Foreskin keratinocyte (primary cell): ENCODE measurements at places on chromosomes 3 and 15. TPM values are rescaled to one million over a fixed set of nuclear protein-coding genes. Genes with fewer than 3 reads are reported as not detected.

DNA sequence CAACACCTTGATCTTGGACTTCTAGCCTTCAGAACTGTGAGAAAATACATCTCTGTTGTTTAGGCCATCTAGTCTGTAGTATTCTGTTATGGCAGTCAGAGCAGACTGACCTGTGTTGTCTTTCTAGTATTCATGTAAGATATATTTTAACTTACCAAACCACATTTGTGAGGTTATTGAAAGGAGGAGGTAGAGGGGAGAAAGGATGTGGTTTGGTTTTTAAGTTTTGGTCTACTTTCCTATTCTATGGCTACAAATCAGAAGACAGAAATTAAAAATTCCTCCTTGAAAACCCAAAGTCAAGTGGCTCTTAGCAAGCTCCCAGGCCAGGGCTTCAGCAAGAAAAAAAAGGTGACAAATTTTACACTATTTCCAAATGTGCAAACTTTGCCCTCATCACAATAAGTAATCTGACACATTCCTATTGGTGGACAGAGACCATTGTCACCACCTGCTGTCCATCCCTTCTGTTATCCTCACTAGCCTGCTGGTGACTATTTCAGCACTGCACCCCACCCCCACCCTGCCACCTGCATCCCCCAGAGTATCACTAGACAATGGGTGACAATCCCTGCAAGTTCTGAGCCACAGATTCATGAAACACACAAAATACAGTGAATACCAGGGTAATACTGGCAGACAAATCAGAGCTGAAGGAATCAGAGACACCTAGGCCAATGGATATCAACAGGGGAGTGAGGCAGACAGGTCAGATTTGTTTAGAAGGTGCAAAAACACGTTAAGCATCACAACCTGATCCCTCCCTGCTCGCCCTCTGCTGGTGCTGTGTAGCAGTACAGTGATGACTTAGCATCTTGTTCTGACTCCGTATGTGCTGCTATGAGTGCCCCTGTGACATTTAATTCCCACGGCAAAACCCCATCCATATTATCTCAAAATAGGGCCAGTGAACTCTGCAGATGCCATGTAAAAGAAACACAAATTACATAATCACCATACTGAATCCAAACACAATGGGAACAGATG lies 79.0 kb upstream of the DCLK3 start:
- DNase-seq = peak; percentile 7

GRCh38 chr3:160400702-160401150 lies 1.3 kb downstream of the SMC4 start:
- DNase-seq = no peak

DNA sequence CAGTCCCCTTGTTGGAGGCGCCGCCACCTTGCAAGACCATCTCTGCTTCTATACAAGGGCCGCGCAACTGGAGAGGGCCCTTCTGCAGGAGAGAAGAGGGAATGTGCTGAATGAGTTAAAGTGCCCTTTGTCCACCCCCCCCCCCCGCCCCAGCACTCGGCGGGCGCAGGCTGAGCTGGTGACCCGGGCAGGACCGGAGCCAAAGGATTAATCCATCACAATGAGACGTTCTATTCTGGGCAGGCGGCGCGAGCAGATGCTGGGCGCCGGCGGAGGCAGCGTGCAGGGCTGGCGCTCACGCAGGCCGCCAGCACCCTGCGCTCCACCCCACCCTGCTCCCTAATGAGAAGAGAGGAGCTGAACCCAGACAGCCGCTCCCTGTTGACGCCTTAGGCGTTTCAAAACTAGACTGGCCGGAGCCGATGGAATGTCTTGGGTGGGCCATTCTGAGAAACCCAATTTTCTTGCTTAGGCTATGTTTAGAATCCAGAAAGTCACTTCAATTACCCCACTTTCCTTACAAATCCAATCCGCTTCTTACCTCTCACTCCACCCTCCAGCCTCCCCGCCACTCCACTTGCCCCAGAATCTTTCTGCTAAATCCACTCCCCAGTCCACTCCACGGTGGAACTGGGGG lies 32.9 kb downstream of the GJD2 start:
- DNase-seq = peak; percentile 50

GRCh38 chr3:159323848-159324247 lies 522.0 kb downstream of the MFSD1 start:
- no peak for DNase-seq

GRCh38 chr3:22122567-22122966 lies 371.6 kb upstream of the ZNF385D start:
- no peak for DNase-seq

DNA sequence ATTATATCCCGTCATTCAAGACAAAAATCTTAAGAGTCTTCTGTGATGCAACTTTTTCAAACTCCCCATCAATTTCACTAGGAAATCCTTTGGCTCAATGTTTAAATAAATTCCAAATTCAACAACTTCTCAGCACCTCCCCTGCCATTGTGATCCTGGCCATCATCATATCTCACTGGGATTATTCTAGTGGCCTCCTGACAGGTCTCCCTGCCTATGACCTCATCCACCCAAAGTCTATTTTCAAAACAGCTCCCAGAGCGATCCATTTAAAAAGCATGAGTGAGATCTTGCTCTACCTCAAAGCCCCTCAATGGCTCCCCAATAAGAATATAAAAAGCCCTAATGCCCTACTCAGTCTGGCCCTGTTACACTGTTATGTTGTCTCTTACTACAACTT lies 293.2 kb downstream of the FOXP1 start:
- no peak for DNase-seq

DNA sequence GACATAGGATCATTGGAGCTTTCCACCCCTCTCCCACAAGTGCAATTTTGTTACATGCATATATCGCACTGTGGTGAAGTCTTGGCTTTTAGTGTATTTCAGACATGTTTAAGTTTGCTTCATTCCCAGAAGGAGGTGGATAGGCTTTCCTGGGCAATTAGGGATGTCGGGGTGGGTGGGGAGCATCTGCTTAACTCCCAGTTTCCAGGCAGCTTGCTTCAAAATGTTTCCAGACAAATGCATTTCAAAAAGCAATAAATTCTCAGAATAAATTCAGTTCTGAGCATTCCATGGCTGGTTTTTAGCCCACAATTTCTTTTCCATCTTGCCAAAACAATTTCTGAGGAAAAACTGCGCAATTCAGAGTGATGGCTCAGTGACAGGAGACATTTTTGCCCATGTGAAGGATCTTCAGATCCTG lies 227.7 kb upstream of the ZPLD1 start:
- DNase-seq = no peak

- DNase-seq = no peak
Observed at GRCh38 chr3:128480278-128480677, 12.7 kb downstream of the GATA2 start.

DNA sequence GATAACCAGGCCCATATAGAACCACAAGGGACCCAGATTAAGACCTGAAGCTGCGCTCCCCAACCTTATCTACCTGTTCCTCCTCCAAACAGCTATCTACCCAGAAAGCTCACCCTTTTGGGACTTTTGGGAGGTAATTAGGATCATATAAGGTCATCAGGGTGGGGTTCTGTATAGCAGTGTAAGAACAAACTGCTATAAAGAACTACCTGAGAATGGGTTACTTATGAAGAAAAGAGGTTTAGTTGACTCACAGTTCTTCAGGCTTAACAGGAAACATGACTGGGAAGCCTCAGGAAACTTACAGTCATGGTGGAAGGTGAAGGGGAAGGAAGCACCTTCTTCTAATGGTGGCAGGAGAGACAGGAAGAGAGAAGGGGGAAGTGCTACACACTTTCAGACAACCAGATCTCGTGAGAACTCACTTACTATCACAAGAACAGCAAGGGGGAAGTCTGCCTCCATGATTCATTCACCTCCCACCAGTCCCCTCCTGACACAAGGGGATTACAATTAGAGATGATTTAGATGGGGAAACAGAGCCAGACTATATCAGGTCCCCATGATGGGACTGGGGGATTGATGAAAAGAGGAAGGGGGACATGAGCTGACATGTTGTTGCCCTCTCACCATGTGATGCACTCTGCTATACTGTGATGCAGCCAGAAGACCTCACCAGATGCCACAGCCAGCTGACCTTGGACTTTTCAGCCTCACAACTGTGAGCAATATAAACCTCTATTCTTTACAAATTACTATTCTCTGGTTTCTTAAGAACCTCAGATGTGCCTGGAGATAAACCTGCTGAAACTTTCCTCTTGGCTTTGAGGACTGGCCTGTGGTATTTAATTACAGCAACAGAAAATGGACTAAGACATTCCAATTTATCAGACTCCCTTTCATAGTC lies 15.3 kb upstream of the FMN1 start:
- no peak for DNase-seq

DNA sequence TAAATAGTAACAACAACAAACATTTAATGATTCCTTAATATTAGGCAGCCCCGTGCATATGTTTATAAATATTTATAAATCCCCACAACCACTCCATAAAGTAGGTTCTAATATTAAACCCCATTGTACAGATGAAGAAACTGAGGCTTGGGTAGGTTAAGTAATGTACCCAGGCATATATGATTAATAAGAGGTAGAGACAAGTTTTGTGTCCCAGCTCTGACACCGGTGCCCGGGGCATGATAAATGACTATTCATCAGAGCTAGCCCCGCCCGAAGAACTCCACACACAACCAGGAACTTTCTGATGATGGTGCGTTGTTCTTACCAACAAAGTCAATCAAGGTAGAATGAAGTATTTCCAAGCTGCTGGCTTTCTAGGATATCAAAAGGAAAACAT lies 19.4 kb downstream of the CDCP1 start:
- no peak for DNase-seq

DNA sequence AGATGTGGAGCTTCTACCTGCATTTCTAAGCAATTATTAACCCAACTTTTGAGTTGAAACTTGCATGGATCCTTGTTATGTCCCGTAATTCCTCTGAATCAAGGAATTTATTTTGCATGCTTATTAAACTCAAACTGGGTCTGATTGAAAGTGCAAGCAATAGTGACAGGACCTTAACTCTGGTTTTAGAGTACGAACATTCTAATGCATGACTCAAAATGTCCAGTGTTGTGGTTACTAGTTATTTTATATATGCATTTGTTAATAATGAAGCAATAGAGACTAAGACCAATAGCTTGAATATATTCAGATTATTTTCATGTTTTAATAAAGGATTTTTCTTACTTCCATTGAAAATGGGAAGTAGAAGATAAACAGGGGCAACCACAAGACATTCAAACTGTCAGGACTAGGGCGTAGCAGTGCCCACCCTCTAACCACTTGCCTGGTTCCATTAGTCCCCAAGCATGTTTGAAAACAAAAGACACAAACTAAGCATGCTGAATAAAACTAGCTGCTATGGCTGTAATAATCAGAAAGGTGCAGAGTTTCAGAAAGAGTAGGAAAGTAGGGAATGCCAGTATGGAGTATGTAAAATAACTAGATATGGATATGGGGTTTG lies 28.1 kb downstream of the OIP5 start:
- DNase-seq = no peak

- DNase-seq = no peak
Observed at GRCh38 chr3:70072180-70072579, 72.6 kb downstream of the SAMMSON start.

DNA sequence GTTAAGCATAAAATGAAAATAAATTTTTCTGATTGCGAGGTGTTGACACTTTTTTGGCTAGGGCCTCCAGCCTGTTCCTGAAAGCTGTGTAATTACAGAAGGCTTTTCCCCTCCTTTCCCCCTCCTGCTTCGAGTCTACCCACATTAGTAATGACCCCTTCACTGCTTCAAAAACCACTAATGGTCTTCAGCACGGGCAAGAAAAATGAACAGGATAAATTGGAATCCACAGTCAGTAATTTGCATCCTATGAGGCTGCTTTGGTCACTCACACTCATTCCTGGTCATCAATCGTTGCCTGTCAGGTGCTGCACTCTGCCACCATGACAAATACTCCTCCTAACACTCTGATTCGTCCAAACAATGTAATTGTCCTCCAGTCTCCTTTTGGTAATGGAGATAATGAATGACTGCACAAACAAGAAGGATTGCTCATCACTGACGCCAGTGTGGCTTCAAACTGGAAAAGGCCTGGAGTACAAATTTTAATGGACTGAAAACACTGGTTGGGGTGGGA lies 148.6 kb downstream of the MEIS2 start:
- peak; percentile 79 for DNase-seq

- DNase-seq = peak; percentile 48
Observed at GRCh38 chr15:33402600-33402999, 91.8 kb downstream of the RYR3 start.

DNA sequence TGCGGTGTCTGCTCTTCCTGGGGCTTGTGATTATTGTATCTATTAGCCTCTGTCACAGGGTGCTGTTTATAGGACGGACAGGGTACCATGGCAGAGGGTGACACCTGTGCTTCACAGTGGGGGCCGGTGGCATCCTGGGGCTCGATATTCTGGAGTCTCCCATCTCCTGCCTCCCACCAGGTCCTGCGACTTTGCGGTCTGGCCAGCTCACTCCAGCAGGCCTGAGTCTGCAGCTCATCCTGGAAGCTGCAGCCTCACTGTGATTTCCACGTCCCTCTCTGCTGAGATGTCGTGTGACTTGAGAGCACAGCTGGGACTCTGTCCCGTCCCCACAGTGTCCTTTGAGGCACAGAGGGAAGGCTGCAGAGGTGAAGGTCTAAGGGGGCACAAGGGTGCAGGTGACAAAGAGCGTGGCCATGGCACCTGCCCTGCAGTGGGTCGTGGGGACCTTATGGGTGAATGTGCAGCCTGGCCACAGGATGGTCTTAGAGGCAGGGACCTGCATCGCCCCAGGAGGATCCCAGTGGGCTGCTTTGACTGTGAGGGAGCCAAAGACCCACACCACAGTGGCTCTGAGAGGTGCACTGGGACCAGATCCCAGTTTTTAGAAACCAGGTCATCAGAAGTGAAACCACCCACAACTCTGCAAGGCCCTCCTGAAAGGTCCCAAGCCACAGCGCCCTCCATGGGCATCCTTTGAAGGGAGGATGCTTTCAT lies 172.8 kb downstream of the KLF13 start:
- no peak for DNase-seq

DNA sequence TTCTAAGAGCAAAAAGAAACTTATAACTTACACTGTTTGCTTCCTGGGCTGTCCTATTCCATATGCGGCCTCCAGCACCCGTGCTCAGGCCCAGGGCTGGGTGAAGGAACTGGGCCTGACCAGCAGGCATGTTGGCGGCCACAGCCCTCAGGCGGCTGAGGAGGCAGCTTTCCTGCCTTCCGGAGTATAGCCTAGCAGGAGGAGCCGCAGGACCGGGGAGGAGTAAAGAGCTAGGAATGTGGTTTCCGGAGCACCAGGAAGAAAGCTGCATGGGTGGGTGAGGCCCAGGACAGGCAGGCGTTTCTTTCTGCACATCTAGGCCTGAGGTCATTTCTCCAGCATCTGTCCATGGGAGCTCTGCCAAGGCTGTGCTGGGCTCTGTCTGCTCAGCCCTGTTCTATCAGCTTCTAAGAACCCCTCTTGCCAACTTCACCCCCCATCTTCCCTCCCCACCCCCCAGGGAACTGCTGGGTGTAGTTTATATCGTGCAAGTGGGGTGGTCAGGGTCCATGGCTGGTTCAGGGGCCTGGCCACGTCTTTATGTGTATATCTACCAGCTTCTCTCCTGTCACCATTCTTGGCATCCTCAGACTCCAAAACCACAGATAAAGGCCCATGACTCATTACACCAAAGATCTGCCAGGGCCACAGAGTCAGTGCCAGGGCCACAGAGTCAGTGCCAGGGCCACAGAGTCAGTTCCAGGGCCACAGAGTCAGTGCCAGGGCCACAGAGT lies 7.8 kb upstream of the KIF7 start:
- DNase-seq = peak; percentile 59

GRCh38 chr3:33869977-33870376 lies 71.5 kb downstream of the PDCD6IP start:
- no peak for DNase-seq

The FSTL1 gene
- 29.5 and 32.3 TPM in 2 replicates for polyA plus RNA-seq

The SEMA5B gene
- polyA plus RNA-seq = not detected in 2 replicates

The CHST14 gene
- 9.0 and 10.5 TPM in 2 replicates for polyA plus RNA-seq

The SLC6A6 gene
- polyA plus RNA-seq = 4.7 and 5.0 TPM in 2 replicates

The SEMA3B gene
- polyA plus RNA-seq = 1.3 and 2.3 TPM in 2 replicates

The ABHD17C gene
- polyA plus RNA-seq = 12.8 and 19.7 TPM in 2 replicates

The AGTR1 gene
- polyA plus RNA-seq = not detected in 2 replicates
